ENCODE measurements at places on chromosomes 4 and X.

GRCh38 chr4:150023489-150023888 lies 54.8 kb upstream of the DCLK2 start:
- DNase-seq, result no peak

DNA sequence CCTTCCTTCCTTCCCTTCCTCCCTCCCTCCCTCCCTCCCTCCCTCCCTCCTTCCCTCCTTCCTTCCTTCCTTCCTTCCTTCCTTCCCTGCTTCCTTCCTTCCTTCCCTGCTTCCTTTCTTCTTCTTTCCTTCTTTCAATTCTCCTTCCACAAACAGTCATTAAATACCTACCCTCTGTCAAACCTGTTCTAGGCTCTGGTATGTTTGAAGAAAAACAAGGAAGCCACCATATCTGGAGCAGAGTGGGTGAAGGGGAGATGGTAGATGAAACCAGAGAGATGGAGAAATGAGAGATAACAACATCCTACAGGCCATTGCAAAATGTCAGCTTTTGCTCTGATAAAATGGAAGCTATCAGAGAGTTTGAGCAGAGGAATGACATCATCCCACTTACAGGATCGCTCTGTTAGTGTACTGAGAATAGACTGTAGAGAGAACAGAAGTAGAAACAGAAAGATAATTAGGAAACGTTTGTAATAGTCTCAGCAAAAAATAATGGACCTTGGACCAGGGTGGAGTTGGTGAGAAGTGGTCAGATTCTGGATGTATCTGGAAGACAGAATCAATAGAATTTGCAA lies 334.0 kb downstream of the STIM2 start:
- DNase-seq, result no peak

DNA sequence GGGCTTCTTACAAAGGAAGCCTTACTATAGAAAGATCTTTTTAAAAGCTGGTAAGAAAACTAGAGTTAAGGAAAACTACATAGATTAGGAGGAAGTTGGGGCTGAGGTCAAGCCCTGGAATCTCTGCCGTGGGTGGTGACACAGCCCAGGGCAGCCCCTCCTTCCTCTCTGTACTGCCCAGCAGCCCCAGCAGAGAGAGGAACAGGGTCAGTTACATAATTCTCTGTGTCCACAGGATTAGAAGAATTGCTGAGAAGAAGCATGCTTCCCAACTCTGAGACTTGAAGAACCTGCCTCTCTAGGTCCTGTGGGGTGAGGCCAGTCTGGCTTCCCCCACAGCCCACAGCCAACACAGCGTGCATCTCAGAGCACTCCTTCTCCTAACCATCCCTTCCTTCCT lies 9.2 kb upstream of the ABLIM2 start:
- DNase-seq, result no peak

GRCh38 chr4:16588651-16589050 lies 309.8 kb downstream of the LDB2 start:
- no peak for DNase-seq

- DNase-seq, result no peak
Observed at GRCh38 chrX:130716781-130717413, 186.1 kb downstream of the ENOX2 start.

DNA sequence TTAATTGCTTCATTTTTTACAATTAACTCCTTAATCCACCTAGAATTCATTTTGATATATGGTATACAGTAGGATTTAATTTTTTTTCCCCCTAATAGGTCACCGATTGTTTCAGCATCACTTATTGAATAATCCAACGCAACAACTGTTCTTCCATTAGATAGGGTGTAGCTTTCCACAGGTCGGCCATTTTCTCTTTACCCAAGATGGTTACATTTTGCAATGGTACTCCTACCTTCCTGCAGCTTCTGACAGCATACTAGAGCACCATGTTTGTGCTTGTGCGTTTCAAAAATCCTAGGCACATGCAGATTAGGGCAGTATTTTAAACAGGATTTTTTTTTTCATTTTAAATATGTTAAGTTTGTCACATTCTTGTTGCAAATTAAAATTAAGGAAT lies 2.3 kb downstream of the LINC00632 start:
- no peak for DNase-seq
